Naive thymus-derived CD4-positive, alpha-beta T cell (primary cell): ENCODE measurements at places on chromosomes 13 and 19.

DNA sequence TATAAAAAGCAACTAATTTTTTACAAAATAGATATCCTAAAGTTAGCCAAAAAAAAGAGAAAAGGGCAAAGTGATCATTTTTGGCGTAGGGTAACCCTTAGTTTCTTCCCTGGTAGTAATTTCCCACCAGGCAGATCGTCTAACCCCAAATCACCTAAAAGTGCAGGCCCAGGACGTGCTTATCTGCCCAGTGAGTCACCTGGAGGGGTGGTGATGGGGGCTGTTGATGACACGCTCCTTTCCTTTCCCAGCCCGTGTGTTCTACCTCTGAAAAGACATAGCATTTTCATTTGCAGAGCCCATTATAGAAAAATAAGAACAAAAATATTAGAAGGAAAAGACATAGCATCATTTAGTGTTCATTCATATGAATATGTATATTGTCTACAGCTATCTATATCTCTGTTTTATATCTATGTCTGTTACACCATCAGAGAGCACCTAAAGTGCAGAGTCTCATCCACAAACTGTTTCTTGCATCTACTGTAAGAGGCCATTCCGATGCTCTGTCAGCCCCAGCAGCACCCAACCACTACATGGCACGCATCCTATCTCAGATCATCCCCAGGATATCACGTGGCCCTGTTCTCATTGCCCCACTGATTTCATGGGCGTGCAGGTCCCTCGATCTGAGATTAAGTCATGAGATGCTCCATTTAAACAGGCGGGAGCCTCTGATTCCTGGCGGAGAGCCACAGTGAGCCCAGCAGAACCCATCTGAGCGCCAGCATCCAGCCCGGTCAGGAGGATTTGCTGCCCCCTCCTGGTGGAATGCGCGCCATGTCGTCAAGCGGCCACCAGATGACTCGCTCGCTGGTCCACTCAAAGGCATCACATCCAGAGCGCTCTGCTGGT is 8.5 kb upstream of the LILRB3 start:
- DNase-seq: peak; percentile 88

DNA sequence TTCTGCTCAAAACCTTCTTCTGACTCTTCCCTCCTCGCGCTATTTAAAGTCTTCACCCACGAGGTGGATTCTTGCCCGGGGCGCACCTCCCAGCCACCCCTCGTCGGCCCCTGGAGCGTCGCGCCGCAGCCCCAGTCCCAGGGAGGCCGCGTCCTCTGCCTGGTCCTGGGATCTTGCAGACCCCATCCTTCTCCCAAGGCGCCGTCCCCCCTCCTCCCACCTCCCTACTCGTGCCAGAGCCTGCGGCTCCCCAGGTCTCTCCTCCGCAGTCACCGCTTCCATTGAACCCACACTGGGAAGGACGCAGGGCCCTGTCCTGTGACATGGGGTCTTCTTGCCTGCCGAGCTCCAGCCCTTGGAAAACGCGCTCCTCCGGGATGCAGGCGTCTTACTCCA is 486 bp downstream of the ZNF808 start:
- DNase-seq: no peak

GRCh38 chr19:38898788-38899446 is 501 bp downstream of the SIRT2 start:
- DNase-seq: no peak

- DNase-seq: no peak
Observed at GRCh38 chr19:48575931-48576622, 24.1 kb downstream of the SULT2B1 start.

DNA sequence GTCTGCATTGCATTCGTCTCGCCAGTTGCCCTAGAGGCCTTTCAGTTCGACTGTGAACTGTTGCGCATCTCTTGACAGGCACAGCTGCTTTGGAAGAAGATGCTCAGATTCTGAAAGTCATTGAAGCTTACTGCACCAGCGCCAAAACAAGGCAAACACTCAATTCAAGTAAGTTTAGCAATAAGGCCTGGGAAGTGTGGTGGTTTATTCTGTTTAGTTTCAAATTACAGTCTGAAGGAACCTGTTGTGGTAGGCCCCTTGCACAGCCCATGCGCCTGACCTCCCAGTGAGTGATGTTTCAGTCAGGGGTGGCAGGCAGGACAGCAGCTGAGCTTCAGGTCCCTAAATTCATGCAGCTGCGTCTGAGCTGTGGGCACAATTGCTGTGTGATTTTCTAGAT is 32.2 kb upstream of the TEX29 start:
- no peak for DNase-seq

DNA sequence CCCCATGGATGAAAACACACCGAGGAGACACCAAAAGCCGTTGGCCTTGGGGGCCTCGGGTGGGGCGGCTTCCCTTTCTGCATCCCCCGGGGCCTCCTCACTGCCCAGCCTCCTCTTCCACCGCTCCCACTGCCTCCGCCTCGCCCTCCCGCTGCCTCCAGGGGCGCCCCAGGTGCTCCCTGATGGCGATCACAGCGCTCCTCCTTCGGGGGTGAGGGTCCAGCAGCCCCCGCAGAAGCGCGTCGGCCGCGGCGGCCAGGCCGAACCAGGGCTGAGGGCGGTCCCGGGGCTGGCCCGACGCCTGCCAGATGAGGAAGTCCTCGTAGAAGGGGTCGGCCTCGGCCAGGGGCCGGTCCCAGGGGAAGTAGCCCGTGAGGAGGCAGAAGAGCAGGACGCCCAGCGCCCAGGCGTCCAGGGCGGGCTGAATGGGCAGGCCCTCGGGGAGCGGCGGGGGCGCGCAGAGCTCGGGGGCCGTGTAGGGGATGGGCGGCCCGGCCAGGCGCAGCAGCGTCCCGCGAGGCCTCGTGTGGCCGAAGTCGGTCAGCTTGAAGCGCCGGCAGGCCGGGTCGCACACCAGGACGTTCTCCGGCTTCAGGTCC is 7.2 kb downstream of the SBK2 start:
- DNase-seq: no peak

GRCh38 chr13:102395939-102396338 is 5.9 kb downstream of the FGF14 start:
- DNase-seq: no peak

GRCh38 chr19:33777753-33778088 is 18.9 kb upstream of the KCTD15 start:
- DNase-seq: no peak

DNA sequence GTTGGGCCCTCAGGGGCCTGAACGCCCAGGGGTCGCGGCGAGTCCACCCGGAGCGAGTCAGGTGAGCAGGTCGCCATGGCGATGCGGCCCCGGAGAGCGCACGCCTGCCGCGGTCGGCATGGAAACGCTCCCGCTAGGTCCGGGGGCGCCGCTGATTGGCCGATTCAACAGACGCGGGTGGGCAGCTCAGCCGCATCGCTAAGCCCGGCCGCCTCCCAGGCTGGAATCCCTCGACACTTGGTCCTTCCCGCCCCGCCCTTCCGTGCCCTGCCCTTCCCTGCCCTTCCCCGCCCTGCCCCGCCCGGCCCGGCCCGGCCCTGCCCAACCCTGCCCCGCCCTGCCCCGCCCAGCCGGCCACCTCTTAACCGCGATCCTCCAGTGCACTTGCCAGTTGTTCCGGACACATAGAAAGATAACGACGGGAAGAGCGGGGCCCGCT is at the start of gene CCNA1:
CCNA1 (plus strand) TSS at position 390 of the 439 bp plus-strand sequence. CDS start 562 bp downstream, outside the sequence.
- no peak for DNase-seq

- DNase-seq: no peak
Observed at GRCh38 chr19:17107546-17108452, 32.2 kb downstream of the MYO9B start.

DNA sequence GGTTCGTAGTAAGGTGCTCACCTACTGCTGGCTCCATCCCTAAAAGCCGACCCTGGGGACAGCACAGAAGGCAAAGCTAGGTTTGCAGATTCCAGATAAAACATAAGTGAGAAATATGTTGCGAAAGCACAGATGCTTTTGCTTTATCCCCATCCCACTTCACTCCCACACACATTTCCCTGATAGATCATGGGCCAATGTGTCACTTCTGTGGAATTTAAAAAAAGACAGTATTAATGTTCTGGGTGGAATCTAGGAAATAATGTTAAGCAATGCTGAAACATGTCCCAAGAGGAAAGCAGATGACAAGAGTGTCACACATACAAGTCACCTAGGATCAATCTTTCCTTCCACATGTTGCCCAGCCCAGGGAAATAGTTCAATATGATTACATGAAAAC is 661.0 kb upstream of the MIR17HG start:
- no peak for DNase-seq

DNA sequence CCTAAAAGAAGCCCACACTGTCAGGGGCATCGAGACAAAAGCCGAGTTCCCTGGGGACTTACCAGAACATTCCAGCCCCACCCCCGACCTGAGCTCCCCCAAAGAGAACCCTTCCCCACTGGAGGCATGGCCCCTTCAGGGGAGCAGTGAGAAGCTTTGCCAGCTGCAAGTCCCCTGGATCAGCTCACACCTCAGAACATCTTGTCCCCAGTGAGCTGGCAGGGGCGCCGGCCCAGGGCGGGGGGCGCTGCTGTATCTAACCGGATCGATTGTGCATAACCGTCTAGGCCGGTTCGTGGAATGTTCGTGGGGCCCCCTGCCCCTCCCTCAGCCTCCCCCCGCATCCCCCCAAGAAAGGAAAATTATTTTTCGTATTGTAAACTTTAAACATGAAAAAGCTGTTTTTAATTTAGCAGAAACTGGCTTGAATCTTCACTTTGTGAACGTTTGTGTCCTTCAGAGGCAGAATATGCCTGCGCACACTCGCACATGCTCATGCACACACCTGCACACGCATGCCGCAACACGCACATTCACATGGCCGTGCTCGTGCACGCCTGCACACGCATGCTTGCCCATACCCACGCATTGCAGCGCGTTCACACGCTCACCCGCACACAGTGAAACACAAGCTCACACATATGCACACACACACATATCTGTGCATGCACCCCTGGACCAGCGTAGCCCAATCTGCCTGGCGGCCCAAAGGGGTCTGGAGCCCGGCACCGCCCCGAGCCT is 12.0 kb upstream of the CRTC1 start:
- DNase-seq: no peak

- DNase-seq: no peak
Observed at GRCh38 chr13:39955560-39955959, 300.1 kb downstream of the COG6 start.

- DNase-seq: no peak
Observed at GRCh38 chr13:43830497-43830881, 43.7 kb upstream of the ENOX1 start.

DNA sequence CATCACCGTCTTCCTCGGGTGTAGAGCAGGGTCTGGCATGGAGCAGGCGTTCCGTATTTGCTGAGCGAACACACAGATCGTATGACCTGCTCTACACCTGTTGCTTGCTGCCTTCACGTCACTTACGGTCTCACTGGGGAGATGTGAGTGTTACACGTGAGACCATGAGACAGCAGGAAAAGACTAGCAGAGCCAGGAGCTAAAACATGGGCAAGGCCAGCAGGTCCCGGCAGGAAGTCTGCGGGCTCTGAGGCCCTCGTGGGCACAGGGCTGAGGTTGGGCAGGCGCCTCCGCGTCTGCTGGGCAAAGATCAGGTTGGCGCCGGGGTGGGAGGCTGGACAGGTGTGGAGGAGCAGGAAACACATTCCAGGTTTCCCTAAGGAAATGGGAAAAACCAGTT is 19.7 kb upstream of the GTF3A start:
- DNase-seq: no peak

DNA sequence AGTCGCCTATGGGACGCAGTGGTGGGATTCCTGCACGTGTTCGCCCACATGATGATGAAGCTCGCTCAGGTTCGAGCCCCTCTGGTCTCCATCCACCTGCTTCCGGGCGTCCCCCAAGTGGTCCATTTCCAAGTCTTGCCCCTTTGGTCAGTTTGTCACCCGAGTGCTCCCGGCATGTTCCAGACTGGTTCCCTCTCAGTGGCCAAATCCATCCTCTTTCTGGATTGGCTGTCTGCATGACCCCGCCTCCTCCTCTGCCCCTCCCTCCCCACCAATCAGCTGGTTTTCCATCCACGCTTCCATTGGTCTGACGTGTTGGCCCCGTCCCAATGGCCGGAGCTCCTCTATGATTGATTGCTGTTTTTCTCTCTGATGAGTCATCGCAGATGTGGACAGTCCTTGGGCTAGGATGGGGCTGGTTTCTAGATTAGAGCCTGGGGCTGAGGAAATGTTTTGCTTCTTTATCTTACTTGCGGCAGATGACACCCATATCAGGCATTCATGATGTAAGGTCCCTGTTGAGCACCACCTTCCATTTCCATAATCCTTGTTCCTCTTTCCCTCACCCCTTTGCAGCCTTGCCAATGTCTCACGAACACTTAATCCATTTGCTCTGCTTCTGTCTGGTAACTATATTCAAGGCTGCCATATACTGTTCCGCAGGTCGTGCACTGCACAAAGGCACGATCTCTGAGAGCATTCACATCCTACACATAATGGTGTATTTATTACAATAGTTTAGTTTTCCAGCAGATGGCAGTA is 73.8 kb downstream of the MAP4K1 start:
- DNase-seq: no peak

- DNase-seq: no peak
Observed at GRCh38 chr13:20714563-20715329, 11.2 kb downstream of the IL17D start.

- DNase-seq: no peak
Observed at GRCh38 chr13:39874331-39875053, 219.0 kb downstream of the COG6 start.

GRCh38 chr13:105979131-105980011 is 556.1 kb downstream of the EFNB2 start:
- no peak for DNase-seq

DNA sequence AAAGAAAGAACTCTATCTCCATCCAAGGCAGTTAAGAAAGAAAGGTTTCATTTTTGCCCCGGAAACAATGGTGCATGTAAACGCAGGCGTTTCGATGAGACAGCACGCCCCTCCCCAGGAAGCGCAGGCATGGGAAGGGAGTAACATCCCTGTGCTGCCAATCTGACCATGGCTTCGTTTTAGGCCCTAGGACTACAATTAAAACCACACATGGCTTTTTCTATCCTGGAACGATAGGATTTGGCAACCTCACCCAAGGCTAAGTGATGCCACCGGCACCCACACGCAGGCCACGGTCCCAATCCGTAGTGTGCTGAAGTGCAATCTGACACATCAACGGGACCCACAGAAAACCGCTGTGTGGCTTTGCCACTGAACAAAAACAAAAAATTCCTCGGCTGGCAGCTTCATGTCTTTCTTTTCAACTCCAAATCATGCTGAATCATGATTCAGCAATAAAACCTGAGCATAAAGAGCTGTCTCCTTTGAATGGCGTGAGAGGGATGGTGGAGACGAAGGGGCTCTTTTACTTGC is 24.2 kb downstream of the RANBP3 start:
- DNase-seq: peak; percentile 37

DNA sequence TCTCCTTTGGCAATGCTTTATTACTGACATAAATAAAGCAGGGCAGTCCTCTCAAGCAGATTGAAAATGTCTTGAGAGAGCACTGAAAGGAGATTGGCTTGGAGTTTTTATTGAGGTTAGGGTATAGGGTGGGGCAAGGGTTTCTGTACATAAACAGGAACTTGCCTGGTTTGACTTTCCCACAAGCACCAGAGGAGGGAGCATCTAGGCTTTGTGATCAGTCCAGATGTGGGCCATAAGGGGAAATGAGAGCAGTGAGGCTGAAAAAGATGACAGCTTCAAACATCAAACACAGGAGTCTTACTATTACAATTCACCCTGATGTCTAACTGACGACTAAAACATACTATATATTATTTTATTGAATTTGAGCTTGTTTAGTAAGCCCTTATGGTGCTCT is 260.9 kb downstream of the MTUS2 start:
- no peak for DNase-seq

GRCh38 chr19:51382004-51382403 is 5.8 kb downstream of the LIM2 start:
- no peak for DNase-seq
